ENCODE measurements at places on chromosomes 4 and X.

GRCh38 chr4:89868999-89869589 is 25.6 kb upstream of the MMRN1 start:
- no peak for DNase-seq

- no peak for DNase-seq
Observed at GRCh38 chrX:13733506-13733905, 914 bp downstream of the TRAPPC2 start.

DNA sequence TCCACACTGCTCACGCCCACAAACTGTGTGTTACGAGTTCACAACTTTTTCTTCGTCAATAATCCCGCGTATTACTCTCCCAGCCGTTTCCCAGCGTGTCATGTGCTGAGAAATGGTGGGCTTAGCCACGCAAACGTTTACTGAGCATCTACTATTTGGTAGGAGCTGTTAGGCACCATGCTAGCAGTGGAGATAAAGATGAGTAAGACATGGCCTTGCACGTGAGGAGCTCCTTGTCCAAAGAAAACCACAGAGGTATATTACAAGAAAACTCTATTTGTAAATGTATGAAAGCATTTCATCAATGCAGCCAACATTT is 821 bp upstream of the TMEM128 start:
- no peak for DNase-seq

DNA sequence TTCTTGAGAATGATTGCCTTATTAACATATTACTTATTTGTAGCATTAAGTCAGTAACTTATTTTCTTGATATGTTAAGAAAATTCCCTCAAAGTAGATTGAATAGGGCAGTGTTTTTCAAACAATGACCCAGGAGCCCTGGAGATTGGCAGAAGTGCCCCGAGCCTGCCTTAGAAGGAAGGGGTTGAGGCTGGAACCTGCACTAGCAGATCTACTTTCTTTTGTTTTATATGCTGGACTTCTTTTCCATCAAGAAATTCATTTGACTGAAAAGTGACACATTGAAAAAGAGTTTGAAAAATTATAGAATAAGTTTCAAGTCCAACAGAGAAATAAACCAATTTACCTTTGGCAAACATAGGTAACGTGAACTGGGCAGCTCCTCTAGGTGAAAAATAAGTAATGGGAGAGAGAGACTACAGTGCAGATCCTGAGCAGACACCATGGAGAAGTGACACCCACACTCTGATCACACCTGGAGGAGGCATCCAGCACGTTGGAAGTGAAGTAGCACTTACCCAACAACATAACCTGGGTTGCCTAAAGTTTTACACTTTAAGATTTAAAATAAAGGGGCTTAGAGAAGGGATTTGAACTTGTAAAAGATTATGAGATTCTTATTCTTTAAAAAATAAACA is 18.6 kb downstream of the ARSJ start:
- no peak for DNase-seq

DNA sequence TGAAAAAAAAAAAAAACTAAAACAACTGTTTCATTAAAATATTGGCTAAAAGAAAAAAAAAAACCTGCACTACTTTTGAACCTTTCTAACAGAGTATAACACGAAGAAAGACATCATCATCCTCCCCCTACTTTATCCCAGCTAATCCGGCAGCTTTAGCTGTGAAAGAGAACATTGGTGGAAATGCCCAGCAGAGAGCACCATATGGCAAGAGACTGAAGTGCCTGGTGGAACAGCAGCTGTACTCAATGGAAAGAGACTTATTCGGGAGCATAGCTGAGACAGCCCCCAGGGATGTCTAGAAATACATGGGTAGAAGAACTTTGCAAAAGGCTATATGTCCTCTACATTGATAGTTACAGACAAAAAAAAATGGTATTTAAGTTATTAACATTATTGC is 30.3 kb downstream of the STPG2 start:
- DNase-seq, result peak; percentile 37

DNA sequence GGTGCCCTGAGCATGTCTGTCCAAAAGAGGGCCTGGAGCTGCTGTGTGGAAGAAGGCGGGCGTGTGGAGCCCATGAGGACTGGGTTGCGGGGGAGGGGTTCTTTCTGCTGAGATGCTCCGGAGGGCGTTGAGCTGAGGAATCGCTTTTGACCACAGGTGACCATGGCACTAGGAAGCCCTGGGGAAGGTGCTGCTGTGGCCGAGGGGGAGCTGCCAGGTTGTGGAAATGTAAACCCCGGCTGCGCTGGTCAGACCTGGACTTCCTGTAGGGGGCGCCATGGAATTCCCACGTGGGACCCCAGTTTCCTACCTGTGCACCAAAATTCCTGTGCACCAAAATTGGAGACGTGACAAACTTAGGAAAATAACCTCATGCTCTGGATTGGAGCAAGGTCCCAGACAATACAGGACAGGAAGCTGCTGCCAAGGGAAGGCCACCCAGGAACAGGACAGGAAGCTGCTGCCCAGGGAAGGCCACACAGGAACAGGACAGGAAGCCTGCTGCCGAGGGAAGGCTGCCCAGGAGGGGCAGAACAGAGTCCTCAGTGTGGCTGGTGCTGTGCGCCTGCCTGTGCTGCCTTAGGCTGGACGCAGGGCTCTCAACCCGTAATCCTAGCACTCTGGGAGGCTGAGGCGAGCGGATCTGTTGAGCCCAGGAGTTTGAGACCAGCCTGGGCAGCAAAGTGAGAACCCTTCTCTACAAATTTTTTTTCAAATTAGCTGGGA is 28.4 kb upstream of the UVSSA start:
- no peak for DNase-seq

- no peak for DNase-seq
Observed at GRCh38 chr4:94715726-94716125, 42.0 kb upstream of the BMPR1B start.

DNA sequence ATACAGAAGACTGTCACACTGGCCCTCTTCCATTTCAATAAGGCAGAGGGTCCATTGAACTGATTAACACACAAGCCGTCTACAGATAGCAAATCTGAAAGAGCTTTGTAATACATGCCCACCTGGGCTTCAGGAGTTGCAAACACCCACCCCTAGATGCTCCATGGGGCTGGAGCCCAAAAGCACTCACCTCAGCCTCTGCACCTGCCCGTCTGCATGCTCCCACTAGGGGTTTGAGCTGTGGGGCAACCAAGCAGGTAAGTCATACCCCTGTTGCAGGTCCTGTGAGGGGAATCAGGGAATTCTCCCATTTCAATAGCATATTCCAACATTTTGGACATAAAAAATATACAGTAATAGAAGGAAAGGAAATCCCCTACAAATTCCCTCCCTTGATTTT is 243.0 kb upstream of the KCNIP4 start:
- DNase-seq, result no peak

DNA sequence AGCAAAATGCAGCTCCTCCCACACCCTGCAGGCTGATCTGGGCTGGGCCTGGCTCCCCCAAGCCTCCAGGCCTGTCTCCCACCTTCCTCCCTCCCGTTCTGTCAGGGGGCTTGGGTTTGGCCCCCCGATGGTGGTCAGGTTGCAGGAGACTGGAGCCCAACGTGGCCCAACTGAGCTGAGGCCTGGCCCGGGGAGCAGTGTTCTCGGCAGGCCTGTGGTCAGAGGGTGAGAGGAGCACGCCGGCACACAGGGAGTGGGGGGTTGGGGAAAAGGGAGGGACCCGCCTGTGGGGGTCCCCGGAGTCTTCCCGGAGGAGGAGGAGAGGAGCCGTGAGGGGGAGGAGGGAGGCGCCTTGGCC is 43.2 kb upstream of the NKX1-1 start:
- DNase-seq, result no peak

- DNase-seq, result no peak
Observed at GRCh38 chr4:40055511-40055862, 1.2 kb upstream of the N4BP2 start.

DNA sequence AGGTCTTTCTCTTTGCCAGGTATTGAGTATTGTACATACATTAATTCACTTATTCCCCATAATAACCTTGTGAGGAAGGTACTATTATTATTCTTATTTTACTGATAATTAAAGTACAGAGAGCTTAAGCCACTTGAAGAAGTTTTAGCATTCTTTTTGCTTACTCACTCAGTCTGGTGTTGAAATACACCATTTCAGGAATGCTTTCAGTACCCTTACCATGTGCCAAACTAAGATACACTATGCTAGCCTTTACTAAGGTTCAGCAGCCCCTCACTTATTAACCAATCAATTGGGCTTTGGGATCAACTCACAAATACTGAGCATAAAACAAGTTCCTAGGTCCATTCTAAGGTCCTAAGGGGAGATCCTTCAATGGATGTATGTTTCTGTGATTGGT is 179.0 kb upstream of the FGF13 start:
- DNase-seq, result no peak

GRCh38 chr4:126825083-126825482 is 807.7 kb upstream of the INTU start:
- no peak for DNase-seq

- no peak for DNase-seq
Observed at GRCh38 chr4:73815145-73815544, 21.3 kb upstream of the CXCL6 start.

GRCh38 chrX:39176105-39176504 is 374.8 kb downstream of the MID1IP1 start:
- no peak for DNase-seq

GRCh38 chr4:41643331-41643730 is 105.2 kb downstream of the PHOX2B start:
- DNase-seq, result no peak

- DNase-seq, result no peak
Observed at GRCh38 chrX:139851730-139852129, 81.1 kb downstream of the ATP11C start.

- DNase-seq, result no peak
Observed at GRCh38 chrX:16839852-16840460, 30.2 kb downstream of the RBBP7 start.

- no peak for DNase-seq
Observed at GRCh38 chr4:107894138-107894603, 37.2 kb upstream of the CYP2U1 start.

GRCh38 chr4:183765251-183765911 is 106.3 kb downstream of the TRAPPC11 start:
- no peak for DNase-seq

GRCh38 chr4:32572366-32572765 is 1852.2 kb downstream of the PCDH7 start:
- DNase-seq, result no peak

DNA sequence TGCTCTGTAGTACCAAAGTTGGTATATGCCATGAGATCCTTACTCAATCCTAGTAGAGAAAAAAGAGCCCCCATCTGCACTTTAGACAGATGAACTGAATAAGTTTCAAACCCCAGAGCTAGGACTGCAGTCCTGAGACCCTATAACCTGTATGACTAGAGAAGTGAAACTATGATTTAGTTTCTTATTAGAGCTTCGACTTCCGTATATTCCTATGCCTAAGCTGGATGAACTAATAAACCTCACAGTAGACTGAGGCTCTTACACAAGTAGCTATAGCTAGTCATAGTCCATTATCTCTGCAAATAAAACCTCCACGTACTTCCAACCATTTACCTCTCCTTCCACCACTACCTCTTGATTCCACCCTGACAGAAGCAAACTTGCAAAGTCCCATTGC is 6.3 kb upstream of the OTUD4 start:
- no peak for DNase-seq

GRCh38 chr4:5460106-5460801 is 248.1 kb downstream of the EVC2 start:
- DNase-seq, result peak; percentile 48

- no peak for DNase-seq
Observed at GRCh38 chr4:147581606-147582350, 35.4 kb upstream of the TMEM184C start.

DNA sequence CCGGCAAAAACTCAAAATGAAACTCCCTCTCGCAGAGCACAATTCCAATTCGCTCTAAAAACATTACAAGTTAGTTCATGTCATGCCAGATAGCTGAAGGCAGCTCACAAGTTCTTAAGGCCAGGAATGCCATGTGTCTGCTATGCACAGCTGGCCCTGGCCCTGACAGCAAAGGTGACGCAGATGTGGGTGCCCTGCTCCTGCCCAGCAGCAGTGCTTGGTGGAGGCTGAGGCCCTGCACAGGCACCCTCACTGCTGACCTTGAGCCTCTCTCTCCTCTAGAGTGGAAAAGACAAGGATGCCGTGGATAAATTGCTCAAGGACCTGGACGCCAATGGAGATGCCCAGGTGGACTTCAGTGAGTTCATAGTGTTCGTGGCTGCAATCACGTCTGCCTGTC is 2.9 kb downstream of the S100P start:
- DNase-seq, result no peak

GRCh38 chrX:118893923-118894322 is 70.3 kb downstream of the ZCCHC12 start:
- no peak for DNase-seq

- DNase-seq, result no peak
Observed at GRCh38 chrX:11341274-11342201, 48.3 kb downstream of the AMELX start.

DNA sequence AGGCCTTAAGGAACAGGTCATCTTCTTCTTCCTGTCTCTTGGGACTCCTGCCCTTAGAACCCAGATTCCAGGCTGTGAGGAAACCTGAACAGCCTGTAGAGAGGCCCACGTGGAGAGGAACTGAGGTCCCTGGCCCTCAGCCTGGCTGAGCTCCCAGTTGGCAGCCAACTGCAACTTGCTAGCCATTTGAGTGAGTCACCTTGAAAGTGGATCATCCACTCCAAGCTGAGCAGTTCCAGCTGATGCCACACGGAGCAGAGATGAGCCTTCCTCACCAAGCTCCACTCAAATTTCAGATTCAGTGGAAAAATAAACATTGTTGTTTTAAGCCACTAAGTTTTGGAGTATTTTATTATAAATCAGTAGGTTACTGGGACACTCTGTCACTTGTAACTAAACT is 392.5 kb downstream of the BCOR start:
- peak; percentile 59 for DNase-seq

GRCh38 chr4:121150486-121150885 is 13.6 kb downstream of the TNIP3 start:
- no peak for DNase-seq

GRCh38 chrX:150544222-150544787 is 24.1 kb upstream of the MTM1 start:
- no peak for DNase-seq

DNA sequence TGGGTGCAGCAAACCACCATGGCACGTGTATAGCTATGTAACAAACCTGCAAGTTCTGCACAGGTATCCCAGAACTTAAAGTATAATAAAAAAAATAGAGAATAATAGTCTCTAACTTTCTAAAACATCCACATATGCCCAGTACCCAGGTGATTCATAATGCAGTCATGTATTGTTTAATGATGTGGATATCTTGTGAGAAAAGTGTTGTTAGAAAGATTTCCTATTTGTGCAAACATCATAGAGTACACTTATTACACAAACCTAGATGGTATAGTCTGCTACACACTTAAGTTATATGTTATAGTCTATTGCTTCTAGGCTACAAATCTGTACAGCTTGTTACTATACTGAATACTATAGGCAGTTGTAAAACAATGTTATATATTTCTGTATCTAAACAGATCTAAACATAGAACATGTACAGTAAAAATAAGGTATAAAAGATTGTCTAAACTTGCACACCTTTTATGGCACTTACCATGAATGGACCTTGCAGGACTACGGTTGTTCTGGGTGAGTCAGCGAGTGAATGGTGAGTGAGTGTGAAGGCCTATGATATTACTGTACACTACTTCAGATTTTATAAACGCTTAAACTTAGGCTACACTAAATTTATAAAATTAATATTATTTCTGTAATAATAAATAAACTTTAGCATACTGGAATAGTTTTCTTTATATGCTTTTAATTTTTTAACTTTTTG is 232.2 kb upstream of the SLIT2 start:
- DNase-seq, result no peak
